Adipose tissue (tissue), 3 donors: ENCODE measurements at places on chromosomes 2 and 18. TPM values are rescaled to one million over a fixed set of nuclear protein-coding genes. Genes with fewer than 3 reads are reported as not detected.

Gene SP9
- not detected for polyA plus RNA-seq

Gene SLC40A1
- 32.5 TPM for polyA plus RNA-seq

Gene SLC39A6
- polyA plus RNA-seq, result 27.1 TPM

Gene ATG4B
- polyA plus RNA-seq, result 29.5 TPM

Gene MAP2
- 3.0 TPM for polyA plus RNA-seq
